ENCODE measurements at places on chromosomes 4 and X.

DNA sequence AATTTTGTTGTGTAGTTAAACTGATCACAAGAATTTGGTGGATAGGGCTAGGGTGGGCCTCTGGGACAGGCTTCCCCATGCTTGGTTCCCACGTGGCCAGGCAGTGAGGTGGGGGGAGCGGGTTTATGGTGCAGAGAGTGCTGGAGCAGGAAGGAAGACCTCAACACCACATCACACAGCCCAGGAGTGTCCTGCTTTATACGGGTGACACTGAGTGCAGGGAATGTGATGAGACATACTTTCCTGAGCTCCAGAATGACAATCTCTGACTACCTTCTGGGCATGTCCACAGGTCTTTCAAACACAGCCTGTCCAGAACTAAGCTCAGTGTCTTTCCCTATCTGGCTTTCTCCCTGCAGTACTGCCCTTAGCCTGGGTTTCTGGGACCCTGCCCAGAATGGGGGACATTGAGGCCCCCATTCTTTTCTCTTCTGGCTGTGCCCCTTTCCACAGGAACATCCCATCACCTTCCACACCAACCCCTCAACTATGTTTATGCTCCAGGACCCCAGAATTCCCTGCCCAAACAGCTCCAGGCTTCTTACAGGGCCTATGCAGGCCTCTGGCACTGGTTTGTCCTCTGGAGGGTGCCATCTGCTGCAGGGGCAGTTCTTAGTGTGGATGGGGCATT is 36.5 kb upstream of the RASL11B start:
- no peak for DNase-seq

DNA sequence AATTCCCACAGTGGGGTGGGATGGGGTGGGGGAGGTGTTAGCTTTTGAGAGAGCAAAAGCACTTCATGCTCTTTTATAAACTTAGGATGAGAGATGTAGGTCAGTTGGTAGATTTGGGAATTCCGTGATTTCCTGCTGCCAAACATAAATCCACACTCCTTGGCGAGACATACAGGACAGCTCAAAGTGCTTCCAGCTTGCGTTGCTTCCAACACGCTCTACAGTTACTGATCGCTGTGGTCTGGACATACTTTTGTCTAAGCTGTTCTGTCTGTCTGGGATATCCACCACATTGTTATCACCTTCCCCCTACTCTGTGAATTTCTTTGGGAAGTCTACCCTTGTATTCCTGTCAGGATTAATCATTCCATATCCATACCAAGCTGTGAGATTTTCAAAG is 117.5 kb downstream of the RAPGEF2 start:
- no peak for DNase-seq

GRCh38 chrX:31291131-31291530 is 219.3 kb upstream of the FTHL17 start:
- DNase-seq = no peak

DNA sequence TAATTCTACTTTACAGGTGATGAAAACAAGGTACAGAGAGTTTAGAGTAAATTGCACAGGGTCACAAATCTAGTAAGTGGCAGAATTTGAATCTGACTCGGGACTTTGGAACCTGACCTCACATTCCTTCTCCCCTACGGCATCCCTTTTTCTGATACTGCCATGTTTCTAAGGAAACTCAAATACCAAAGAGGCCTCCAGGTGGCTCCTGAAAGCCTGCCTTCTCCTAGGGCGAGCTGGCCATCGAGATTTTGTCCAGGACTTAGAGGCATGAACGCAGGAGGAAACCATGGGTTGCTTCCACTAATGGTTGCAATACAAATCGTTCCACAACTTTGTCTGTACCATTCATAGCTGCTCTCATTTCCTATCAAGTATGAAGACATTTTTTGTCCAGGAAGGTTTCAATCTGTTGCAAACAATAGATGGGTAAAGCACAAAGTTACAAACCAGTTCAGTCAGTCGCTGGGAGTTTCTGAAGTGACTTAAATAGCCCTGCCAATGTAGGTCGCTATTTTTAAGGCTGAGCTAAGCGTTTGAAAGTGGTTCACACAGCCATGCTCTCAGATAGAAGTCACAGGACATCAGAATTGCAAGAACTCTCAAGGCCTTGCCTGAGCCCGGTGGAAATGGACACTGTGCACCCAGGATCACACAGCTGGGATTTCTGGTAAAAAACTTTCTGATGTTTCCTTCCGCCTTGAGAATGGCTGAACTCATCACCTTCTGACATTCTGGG is 296.6 kb upstream of the PRPS2 start:
- no peak for DNase-seq

GRCh38 chr4:53161051-53161786 is 204.6 kb downstream of the SCFD2 start:
- DNase-seq = no peak

GRCh38 chr4:54038056-54038455 is 26.3 kb downstream of the CHIC2 start:
- DNase-seq = no peak

GRCh38 chr4:184310171-184310567 is 92.5 kb upstream of the ENPP6 start:
- DNase-seq = peak; percentile 33

DNA sequence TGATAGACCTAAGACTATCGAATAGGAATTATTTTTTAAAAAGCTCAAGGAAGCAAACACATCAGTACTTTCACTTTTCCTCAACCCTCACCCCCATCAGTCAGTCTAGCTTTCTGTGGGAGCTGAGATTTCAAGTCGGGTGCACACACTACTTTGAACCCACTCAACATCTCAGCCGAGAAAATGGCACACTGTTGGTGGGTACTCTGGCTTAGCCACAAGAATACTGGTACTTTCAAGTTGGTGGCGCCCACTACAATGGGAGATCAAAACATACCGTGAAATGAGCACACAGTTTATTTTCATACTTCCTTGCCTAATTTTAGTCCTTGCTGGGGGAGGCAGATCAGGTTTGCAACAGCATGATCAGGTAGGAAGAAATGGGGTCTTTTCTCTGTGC is 10.2 kb downstream of the CD40LG start:
- DNase-seq = no peak

- no peak for DNase-seq
These were observed 20.5 kb downstream of the MGST2 start for GRCh38 chr4:139686130-139686529.

DNA sequence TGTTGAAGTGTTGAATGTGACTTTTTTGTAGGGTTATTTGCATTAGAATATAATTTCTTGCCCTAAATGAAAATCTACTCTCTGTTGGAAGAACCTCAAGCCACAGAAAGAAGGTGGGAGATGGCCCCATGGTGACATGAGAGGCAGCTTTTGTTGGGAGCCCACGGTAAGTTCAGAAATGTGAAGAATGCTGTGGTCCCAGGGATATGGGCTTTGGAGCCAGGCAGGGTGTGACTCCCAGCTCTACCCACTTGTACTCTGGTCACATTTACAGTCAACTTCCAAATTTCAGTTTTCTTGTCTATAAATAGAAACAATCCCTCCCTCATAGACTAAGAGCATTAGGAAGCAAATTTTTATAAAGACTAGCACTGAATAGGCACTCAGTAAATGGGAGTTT is 177.8 kb downstream of the RAB28 start:
- DNase-seq = no peak

DNA sequence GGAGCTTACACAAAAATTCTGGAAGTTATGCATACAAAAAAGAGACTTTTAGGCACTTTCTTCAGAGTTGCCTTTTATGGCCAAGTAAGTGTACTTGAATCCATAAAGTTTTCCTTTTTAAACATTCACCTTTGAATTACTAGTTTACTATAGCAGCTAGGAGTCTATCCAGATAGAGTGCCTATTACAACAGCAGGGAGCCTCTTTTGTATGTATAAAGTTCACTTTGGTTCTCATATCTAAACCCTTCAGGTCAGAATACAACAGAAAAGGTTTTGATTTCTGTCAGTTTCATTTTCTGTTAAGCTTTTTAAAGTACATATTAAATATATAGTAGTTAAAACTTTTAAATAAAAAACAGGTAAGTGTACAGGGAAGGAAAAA is 51.4 kb upstream of the IL13RA1 start:
- DNase-seq = no peak

DNA sequence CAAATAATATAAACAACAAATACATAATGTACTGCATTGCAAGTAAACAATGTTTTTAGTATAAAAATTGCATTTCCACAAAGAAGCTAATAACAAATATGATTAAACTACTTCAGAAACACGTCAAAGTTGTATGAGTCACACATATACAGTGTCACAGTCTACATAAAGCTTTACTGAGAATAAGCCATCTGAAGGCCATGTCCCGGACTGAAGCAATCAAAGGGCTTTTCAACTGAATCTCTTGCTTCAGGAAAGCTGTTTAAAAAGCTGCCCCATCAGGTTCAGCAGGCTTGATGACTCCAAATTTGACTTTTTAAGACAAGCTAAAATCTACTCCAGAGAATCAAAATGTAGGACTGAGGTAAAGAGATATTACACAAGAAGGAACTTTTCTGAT is 1476.8 kb downstream of the ADGRL3 start:
- no peak for DNase-seq

DNA sequence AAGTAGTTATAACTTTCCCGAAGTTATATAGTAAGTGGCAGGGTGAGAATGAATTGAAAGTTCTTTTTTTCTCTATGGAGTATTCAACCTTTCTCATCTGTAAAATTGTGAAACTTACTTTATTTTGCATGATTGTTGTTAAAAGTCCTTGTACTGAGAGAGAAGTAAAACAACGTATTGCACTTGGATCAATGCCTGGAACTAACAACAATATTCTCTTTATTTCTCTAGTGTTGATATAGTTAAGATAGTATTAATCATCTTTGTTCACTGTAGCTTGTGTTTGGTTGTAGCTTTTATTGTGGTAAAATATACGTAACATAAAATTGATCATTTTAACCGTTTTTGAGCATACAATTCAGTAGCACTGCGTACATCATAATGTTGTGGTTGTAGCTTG is 48.7 kb downstream of the STIM2 start:
- no peak for DNase-seq

DNA sequence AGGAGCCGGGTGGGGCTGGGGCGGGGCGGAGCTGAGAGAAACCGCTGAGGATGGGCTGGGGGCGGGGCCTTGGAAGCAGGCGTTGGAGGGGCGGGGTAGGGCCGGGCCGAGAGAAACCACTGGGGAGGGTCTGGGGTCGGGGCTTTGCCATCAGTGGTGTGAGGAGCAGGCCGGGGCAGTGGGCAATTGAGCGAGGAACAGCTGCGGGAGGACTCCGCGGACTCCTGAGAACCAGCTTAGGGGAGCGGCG is 1.3 kb upstream of the EOLA2 start:
- DNase-seq = no peak

DNA sequence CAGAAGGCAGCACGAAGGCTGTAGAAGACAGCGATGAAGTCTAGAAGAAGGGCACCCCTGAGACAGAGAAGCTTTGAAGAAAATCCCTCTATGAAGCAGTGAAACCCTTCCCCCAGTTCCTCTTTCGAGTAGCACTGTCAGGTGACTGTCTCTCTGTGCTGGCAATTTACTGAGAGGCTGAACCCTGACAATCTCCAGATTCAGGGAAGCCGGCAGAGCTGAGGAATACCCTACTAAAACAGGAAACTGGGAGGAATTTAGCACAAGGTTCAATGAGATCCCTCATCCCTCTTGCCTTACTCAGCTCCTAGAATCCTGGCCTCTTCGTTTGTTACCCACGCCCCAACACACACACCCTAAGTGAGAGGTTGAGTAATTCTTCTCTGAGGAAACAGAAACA is 239.7 kb upstream of the NOCT start:
- DNase-seq = peak; percentile 13

- no peak for DNase-seq
These were observed 75.1 kb downstream of the BANK1 start for GRCh38 chr4:101865501-101866062.

GRCh38 chr4:148431401-148431800 is 10.8 kb downstream of the NR3C2 start:
- no peak for DNase-seq

GRCh38 chrX:148517176-148517575 is 16.8 kb downstream of the AFF2 start:
- DNase-seq = no peak

DNA sequence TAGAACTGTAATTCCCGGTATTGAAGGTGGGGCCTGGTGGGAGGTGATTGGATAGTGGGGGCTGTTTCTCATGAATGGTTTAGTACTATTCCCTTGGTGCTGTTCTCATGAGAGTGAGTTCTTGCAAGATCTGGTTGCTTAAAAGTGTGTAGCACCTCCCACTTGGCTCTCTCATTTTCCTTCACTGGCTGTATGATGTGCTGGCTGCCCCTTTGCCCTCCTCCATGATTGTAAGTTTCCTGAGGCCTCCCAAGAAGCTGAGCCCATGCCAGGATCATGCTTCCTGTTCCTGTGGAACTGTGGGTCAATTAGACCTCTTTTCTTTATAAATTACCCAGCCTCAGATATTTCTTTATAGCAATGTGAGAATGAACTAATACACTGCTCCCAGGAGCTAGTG is 8.7 kb downstream of the ANXA10 start:
- no peak for DNase-seq

DNA sequence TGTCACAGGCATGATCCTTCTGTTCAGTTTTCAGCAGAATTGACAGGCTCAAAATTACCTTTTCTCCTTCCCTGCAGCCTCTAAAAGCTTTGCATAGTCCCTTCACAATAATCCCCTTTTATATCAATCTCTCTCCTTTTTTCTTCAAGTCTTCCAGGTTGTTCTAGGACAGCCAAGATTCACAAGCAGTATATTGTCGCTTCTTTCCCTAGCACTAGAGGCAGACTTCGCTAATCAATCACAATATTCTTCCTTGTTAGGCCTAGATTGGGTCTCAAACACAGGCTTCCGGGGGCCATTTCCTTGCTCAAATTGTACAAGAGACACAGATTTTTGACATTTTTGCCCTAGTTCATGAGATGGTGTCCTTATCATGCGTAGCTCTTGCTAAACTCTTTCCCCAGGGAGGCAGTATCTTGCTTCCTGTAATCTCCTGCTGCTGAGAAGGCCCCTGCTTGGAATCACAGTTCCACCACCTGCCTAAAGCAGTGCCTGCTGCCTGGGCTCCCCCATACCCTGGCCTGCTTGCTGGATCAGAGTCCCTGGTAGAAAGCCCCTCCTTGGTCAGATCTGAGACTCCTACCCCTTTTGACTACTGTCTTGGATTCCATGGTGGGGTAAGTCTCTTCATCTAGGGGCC is 57.3 kb downstream of the DMP1 start:
- DNase-seq = no peak

GRCh38 chrX:9429767-9430166 is 35.1 kb upstream of the TBL1X start:
- no peak for DNase-seq

DNA sequence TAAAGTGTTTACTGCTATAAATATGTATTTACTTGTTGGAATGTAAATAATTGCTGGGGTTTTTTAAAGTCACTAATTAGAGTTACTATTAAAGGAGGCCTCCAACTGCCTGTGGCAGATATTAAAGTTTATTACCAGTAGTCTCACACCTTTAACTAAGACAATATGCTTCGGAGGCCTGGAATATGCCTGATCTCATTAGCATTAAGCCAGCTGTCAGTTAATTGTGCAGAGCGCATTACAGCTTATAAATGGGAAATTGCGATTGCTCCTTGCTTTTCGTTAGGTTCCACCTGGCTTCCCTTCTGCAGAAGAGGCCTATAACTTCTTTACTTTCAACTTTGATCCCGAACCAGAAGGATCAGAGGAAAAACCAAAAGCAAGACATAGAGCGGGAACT is 41.3 kb downstream of the CC2D2A start:
- no peak for DNase-seq

All from GM20000 (cell line).